ENCODE measurements at places on chromosomes 4 and X.

GRCh38 chr4:68927165-68927564 is 24.4 kb downstream of the UGT2A3 start:
- no peak for DNase-seq

DNA sequence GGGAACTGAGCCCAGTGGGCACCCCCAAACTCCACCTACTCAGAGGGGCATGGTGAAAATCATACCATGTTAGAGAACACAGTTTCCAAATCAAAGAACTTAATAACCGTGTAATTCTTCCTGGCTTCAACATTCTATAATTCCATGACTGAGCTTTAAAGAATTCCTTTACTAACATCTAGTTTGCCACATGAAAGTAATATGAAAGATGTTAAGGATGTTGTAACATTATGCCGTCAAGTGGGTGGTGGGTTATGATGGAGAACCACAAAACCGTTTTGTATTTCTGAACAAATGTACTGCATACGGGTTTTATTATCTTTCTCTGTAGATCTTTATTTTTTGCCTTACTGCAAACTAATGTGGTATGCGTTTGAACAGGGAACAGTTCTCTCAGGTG is 549.0 kb upstream of the MAGEB2 start:
- DNase-seq = no peak

- peak; percentile 34 for DNase-seq
Measured at GRCh38 chrX:136168929-136169735, 21.8 kb downstream of the FHL1 start.

- no peak for DNase-seq
Measured at GRCh38 chrX:41409006-41409405, 38.1 kb upstream of the NYX start.

GRCh38 chr4:110792036-110792435 is 169.2 kb upstream of the PITX2 start:
- DNase-seq = no peak

GRCh38 chrX:136046295-136047015 is 61.2 kb downstream of the SLC9A6 start:
- no peak for DNase-seq

DNA sequence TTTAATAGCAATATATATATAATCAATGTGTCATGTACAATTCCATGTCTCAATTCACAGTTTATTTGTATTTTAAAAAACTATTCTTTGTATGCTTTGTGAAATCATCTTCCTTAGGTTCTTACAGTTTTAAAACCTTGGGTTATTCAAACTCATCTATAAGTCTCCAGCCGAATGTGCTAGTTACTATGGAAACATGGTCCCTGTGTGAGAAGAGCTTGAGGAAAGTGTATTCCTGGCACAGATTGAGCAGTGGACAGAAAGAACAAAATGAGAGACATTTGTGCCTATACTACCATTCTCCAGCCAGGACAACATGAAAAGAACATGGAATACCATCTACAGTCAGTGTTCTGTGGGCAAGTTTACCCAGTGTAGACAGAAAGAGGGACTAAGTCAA is 103.4 kb downstream of the EFHC2 start:
- DNase-seq = no peak

- no peak for DNase-seq
Measured at GRCh38 chr4:11529625-11530201, 101.0 kb upstream of the HS3ST1 start.

- DNase-seq = no peak
Measured at GRCh38 chrX:20666331-20666730, 399.6 kb upstream of the RPS6KA3 start.

DNA sequence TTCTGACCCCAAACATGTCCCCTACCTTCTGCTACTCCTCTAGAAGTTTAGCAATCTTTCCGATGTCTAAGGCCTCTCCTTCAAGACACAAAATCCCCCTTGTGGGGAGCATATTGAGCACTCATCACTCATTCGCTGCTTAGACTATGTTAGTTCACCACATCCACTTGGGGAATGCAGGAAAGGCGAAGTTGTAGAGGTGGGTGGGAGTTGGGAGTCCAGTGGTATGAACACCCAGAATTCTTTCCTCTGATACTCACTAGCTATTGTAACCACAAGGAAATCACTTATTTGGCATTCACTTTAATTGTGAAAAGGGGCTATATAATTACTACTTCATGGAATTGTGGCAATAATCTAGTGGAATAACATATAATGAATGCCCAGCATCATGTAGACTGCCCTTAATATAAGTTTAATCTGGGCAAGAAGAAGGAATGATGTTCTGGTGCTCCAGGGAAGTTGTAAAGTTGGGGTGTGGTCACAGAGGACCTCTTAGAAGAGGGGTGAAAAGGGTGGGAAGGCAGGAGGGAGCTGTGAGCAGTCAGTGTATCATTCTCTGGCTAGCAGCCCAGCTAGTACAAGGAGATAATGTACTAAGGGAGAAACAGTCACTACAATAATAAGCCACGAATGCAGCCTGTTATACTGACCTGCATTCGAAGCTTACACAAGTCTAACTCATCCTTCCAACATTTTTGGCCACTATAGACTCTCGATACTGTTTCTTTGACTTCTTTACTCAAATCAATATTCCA is 468.2 kb upstream of the DIPK2B start:
- DNase-seq = no peak

GRCh38 chr4:337932-338758 is 531 bp downstream of the ZNF141 start:
- DNase-seq = peak; percentile 74

GRCh38 chrX:21883258-21883657 is 27.5 kb downstream of the YY2 start:
- no peak for DNase-seq

DNA sequence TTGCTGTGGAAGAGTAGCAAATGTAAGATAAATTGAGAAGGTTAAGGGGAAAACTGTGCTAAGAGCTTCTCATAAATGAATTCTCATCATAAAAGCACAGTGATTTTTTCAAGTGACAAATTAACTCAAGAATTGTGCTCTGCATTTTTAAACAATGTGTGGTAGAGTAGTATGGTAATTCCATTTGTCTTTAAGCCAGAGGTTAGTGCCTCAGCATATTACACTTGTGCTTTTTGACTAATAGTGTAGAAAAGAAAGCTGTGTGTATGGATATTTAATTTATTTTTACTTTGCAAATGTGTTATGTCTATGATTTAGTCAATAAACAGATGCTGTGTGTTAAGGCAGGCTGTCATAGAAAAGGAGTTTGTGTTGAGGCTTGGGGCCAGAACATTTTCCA is 61.0 kb downstream of the FHIP1A start:
- no peak for DNase-seq

DNA sequence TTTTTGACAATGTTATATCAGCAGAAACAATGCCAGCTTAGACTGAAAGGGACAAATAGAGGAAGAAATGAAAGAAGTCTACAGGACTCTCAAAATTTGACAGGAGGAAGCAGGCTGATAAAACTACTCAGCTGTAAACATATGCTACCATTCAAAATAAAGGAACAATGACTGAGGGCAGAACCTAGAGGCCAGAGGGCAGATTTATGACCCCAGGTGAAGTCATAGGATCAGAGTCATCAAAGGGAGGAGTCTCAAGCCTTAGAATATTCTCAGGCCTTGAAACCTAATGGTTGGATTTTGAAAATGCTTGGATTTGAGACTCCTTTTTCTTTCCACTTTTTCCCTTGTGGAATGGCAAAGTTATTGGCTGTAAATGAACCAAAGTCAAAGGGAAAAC is 17.0 kb upstream of the SYTL5 start:
- no peak for DNase-seq

DNA sequence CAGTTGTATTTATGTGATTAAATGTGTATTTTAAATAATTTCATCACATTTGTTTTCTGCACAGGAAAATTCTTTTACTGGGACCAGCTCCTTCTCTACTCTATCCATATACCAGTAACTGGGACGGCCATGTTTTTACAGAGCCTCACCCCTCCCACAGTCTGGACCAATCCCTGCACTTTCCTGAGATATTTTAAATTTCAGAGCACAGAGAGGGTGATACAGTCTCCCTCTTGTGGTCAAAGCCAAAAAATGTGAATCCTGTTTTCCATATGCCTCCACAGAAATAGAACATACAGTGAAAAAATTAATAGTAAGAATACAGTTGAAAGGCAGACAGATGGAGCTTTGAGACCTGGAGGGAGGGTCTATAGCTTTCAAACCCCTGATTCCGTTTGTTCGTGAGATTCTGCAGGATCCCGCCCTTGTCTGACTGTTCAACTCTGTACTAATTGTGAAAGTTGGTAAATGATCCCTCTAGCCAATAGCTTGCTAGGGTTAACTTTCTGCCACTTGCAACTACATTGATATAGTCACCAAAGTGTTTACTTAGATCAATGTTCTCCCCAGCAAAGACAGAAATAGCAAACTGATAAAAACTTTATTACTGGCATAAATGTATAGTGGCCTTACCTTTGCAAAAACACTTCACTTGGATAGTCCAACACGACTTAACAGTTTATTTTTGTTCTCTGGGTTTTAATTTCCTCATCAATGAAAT is 172.2 kb downstream of the PPARGC1A start:
- DNase-seq = peak; percentile 11

- no peak for DNase-seq
Measured at GRCh38 chr4:38386654-38387188, 277.3 kb upstream of the KLF3 start.

DNA sequence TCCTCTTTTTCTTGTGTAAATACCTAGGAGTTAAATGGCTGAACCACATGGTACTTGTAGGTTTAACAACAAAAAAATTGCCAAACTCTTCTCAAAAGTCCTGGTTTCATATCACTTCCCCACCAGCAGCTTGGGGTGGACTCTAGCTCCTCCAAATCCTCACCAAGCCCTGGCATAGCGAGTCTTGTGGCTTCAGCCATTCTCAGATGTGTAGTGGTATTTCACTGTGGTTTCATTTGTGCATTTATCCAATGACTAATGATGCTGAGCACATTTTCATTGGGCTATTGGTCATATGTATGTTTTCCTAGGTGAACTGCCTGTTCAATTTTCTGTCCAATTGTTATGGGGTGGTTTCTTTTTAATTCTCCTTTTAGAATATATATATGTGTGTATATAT is 249.3 kb downstream of the NLGN4X start:
- DNase-seq = no peak

DNA sequence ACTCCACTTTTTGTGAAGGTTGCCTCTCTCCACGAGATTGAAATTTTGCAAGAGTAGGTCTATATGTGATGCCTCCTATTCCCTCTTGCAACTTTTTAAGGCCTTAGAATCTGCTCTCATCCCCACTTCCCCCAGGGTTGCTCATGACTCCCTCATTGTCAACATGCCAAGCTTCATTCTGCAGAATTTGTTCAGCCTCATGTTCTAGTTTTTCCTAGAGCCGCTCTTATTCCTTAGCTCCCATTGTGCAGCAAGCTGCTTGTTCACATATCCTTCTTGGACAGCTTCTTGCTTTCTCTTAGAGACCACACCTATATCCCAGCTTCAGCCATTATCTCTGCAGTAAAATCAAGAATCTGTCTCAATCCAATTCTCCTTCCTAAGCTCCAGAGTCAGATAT is 82.4 kb downstream of the CNGA2 start:
- no peak for DNase-seq

GRCh38 chr4:169870507-169870906 is 112.8 kb upstream of the HPF1 start:
- no peak for DNase-seq

GRCh38 chrX:135327299-135327698 is 18.0 kb downstream of the ETDC start:
- no peak for DNase-seq

DNA sequence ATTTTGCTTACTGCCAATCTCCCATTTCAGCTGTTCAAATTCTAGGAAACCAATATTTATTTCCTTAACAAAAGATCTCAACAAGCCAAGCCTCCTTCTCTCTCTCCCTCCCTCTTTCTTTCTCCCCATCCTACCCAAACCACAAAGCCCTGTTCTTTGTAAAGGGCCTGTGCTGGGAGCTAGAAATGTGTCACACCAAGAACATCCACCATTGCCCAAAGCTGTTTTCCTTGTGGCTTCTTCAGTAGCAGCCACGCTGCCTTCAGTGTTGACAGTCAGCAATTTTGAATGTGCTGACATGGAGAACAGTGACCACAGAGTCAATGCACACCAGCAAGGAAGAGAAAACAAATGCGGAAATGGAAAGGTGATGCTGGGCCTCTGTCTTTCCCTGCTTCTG is 203.0 kb downstream of the MAML3 start:
- peak; percentile 20 for DNase-seq

- no peak for DNase-seq
Measured at GRCh38 chrX:44338361-44338760, 5.1 kb downstream of the EFHC2 start.

Data from hematopoietic multipotent progenitor cell treated with erythropoietin and hydrocortisone succinate and interleukin-3 and kit ligand, for 8 days (in vitro differentiated cells).